ENCODE measurements at places on chromosomes 5 and 9.

DNA sequence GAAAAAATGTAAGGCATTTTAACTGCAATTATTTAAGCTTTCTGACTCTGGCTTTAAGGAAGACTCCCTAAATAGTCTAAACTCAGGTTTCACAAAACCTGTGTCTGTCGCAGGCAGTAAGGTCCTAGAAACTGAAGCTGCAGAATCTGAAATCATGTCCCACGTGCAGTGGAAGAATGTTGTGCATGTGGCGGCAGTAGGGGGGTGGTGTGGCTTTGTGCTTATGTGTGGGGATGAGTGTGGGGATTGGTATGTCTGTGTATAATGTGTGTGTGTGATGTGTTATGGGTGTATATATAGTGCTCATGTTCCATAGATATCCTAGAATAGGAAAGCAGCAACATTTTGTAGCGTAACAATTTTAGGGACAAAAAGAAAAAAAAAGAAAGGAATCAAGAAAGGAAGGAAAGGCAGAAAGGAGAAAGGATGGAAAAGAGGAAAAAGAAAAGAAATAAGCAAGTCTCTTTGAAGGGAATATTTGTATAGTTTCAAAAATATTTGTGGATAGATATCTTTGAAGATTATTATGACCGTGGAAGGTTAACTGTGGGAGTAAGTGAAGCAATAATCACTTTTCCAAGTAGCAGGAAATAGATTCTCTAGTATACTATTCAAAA is 6.6 kb downstream of the ANKDD1B start:
- peak; percentile 56 for DNase-seq

DNA sequence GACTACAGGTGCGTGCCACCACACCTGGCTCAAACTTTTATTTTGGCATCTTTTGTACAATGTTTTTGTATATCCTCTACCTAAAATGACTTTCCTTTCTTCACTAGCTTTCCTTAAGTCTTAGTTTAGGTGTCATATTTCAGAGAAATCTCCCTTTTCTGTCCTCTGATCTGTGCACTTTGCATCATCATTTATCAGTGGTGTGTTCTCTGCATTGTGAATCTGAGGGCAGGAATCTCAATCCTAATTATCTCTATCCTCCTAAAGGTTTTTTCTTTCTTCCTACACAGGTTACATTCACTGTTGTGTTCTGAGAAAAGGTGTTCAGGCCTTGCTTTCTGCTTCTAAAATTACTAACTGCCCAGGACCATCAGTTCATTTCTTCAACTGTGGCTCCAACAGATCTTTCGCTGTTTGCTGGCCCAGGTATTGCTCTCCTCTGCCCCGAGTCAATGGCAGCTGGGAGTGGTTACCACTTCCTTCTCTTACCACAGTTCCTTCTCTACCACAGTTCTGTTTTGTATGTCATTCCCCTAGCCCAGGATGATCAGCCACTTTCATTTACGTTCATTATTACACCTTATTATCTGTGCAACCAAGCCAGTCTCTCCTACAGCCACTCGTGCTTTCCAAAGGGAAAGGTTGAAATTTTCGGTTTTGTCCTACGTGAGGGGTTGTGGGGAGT is 14.0 kb downstream of the TGFBR1 start:
- no peak for DNase-seq

DNA sequence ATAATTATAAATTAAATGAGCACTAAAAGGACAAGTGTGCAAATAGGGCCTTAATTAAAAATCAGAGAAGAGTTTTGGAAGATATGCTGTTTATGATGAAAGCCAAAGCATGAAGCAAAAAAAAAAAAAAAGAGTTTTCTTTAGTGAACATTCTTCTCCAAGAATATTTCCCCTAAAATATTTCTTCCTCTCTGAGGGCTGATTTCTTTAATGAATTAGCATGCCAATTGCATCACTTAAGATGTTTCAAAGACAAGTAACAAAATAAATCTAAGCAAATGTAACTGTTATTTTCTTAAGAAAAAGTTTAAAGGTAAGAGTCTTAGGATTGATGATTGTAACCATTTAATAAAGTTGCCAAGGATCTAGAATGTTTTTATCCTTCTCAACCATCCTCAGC is 81.6 kb upstream of the MPDZ start:
- DNase-seq, result no peak

- DNase-seq, result no peak
Measured at GRCh38 chr5:5141339-5141599, 1.1 kb downstream of the ADAMTS16 start.

DNA sequence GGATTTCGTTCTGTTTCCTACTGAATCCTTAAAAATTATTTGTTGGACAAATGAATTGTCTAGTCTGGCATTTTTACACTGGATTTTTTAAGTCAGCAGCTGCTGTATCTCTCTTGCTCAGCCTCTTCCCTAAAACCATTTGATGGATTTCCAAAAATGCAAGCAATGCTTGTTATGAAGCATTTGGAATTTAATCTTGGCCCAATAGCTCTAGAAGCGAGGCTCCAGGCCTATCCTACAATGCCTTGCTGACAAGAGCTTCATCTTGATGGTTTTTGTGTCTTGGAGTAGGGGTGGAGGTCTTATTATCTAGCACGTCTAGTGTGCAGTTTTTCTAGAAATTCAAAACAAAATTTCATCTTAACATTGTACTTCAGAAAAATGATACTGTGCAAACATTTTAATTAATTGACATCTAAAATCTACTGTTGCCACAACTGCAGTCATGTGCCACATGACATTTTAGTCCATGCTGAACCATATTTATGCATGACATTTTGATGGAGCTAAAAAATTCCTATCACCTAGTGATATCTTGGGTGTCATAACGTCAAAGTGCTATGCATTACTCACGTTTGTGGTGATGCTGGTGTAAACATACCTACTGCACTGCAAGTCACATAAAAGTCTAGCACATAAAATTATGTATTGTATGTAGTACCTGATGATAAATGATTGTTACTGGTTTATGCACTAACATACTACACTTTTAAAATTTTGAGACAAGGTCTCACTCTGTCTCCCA is 5.9 kb upstream of the RAD23B start:
- DNase-seq, result no peak

GRCh38 chr9:92763721-92764380 is 782 bp downstream of the BICD2 start:
- no peak for DNase-seq

DNA sequence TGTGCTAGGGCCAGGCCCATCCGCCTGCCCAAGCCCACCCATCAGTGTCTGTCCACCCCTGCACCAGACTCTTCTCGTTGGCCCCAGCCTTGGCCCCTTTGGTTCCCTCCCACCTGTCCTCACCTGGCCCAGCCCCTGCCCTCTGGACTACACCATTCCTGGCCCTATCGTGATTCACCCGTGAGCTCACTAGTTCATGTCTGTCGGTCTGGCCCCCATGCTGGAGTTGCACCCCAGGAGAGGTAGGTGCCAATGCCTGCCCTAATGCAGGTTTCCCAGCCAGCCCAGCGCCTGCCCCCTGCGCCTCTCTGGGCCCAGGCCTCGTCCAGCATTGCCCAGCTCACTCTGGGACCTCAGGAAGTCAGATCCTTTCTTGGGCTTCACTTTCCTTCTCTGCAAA is 115.4 kb upstream of the LMX1B start:
- no peak for DNase-seq

DNA sequence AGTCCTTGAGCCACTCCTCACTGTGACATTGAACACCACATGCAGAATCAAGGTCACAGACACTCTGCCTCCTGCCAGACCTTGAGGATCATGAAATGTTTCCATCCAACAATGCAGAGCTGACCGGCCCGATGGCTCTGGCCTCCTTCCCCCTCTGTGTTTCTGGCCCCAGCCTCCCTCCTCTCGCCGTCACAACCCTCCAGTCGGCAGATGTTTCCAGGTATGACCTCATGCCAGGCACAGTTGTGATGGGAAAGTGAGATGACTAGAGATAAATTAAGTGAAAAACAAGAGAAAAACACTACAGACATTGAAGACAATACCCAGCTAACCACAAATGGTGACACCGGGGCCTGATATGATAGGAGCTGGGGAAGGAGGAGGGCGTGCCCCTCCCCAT is 9.8 kb downstream of the NTNG2 start:
- DNase-seq, result no peak

GRCh38 chr5:115494570-115495289 is 49.8 kb downstream of the FEM1C start:
- DNase-seq, result peak; percentile 27
